ENCODE measurements at places on chromosomes 1 and 21.

DNA sequence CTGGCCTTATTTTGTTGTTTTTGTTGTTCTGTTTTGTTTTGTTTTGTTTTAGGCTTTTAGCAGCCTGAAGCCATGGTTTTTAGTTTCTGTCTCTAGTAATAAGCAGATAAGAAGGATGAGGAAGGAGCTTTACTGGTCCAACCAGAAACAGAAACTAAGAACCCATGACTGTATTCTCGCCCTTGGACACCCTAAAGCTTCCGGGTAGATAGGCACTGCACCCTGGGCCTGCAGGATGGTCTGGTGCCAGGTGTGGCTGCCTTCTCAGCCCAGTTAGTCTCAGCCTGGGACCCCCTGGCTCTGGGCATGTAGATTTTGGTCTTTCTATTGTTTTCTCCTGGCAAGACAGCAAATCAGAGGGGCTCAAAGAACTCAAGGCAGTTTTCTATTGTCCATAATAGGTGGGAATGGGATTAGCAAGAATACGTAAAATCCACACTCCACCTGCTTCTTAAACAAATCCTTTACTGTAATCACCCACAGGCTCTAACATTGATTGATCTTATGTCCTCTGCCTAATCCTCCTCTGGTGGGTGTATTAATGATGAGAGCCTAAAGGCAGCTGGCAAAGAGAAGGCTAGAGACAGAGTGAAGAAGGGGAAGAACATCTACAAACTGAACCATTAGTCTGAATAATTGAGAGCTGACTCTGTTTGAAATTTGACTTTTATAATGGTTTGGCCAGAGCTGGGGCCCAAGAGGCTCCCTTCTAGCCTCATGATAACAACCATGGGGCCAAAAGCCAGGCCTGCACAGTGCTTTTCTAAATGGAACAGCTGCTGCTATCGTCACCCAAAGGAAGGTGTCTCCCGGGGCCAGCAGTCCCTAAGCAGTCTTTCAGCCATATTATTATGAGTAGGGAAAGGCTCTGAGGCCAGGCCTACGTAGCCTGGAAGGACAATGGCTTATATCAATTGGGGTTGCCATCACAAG, 106.8 kb upstream of the ATP1A1 start:
- DNase-seq: no peak

DNA sequence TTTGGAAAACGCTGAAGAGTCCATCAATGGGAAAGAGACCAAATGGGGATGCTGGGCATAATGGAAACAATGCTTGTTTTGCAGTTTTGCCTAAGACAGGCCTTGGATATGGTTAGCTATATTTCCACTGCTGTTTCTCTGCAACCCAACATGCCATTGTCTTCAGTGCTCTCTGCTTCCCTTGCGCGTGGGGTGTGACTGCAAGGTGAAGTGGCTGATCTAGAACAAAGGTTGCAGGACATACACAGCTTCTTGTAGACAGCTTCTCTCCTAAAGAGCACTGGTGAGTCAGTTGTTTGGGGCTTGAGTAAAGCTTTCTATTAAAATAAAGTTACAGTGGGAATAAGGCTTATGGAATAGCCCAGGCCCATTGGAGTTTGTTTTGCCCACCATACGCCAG, 33.0 kb downstream of the RUNX1 start:
- no peak for DNase-seq

GRCh38 chr1:183191833-183192232, 5.8 kb downstream of the LAMC2 start:
- DNase-seq: no peak

GRCh38 chr1:112298558-112298957, 97.5 kb upstream of the CTTNBP2NL start:
- DNase-seq: peak; percentile 1

DNA sequence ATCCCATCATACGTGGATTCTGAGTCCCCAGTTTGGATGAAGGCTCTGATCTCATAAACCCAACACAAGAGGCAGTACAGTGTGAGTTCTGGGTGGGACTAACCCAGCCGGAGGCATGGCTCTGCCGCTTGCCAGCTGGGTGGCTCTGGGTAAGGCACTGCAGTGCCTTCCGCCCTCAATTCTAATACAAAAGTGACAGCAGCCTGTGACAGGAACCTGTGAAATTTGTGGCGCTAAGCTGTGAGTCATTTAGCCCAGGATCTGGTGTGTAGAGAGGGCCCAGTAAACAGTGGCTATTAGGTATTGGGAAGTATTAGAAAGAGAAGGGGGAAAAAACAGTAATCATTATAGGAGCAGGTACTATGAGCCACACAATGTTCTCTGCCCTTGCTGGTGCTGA, 23.3 kb downstream of the HSPG2 start:
- no peak for DNase-seq

DNA sequence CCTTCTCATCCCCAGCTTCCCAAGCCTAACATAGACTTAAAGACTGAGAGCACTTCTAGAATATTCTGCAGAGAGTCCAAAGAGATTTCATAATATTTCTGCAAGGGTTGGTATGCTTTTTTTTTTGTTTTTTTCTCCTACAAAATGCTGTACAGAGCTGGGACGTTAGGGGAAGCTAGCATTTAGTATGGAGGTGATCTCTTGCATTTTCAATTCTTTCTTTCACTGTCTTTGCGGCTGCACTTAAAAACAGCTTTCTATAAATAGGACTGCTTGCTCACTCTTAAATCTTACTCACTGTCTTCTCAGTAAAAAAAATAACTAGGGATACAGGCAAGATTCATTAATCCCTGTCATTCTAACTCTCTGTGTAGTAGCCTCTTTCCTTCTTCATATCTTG, 7.4 kb downstream of the DSCAM start:
- no peak for DNase-seq

All from T follicular helper cell (primary cell).